Activated gamma-delta T cell treated with Interleukin-2 at 50 U/mL for 16 hours (primary cell): ENCODE measurements at places on chromosomes 13 and 19.
A peak's percentile ranks its signal among the peaks of the same experiment; 100 is the strongest.

DNA sequence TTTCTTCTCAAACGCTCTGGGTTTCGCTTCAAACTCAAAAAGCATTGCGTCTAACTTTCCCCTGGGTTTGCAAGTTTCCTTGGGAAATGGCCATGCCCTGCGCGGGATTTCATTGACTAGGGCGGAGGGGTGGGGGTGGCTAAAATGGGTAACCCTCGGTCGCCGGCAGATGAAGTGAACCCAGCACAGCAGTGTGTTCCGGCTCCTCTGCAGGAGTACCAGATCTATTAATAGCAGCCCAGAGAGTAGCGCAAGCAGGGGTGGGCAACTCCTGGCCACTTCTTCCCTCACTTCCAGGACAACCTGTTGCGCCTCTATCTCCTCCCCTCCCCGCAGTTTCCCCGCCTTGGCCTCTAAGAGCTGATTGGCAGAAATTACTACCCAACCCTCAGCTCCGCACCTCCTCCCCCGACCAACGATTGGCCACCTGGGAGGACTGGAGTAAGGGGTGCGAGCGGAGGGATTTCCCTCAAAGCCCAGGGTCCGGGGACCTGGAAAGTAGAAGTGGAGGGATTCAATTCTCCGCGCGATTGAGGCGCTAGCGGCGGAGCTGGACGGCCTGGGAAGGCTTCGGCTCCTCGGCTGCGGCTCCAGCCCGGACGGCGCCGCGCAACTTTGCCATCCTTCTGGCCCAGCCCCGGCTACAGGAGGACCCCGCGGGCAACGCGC, at the start of gene FREM2:
Gene FREM2, plus strand, starts transcription at position 501 of the 669 bp plus-strand sequence. CDS start 268 bp downstream, outside the sequence.
- no peak for DNase-seq

DNA sequence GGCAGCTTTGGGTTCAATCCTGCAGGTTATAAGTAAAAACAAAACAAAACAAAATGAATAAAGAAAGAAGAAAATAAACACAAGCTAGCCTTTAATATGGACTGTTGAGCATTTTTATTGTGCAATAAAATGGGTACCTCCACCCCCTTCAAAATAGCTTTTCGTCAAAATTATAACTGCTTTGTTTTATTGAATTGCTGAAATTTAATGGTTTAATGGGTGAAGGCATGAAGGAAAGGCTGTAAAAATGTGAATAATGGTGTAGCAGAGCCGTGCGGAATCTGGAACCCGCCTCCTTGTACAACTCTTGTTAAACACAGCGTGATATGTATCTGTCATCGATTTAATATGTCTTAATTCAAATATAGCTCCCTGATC, 2.2 kb upstream of the ZIC5 start:
- DNase-seq: no peak

- no peak for DNase-seq
These were observed 648.3 kb upstream of the ARGLU1 start for GRCh38 chr13:107216046-107216755.

- DNase-seq: no peak
These were observed 11.0 kb downstream of the SGTA start for GRCh38 chr19:2771786-2772674.

GRCh38 chr19:16830679-16831078, 1.5 kb downstream of the SIN3B start:
- no peak for DNase-seq

- DNase-seq: peak; percentile 86
These were observed at the start of gene PCID2 for GRCh38 chr13:113208421-113209335. Gene PCID2, minus strand, starts transcription at chr13:113208669. Its CDS starts 35 bp downstream, at chr13:113208634.

GRCh38 chr19:16222806-16223205, 25.1 kb downstream of the AP1M1 start:
- DNase-seq: no peak

- DNase-seq: no peak
These were observed 2.0 kb downstream of the ITPKC start for GRCh38 chr19:40718774-40719391.

GRCh38 chr13:74145249-74145975, 11.2 kb upstream of the KLF12 start:
- DNase-seq: no peak

- no peak for DNase-seq
These were observed 3.9 kb upstream of the CATSPERG start for GRCh38 chr19:38331728-38332127.

- DNase-seq: no peak
These were observed 520.4 kb downstream of the SLITRK6 start for GRCh38 chr13:85278851-85279250.

DNA sequence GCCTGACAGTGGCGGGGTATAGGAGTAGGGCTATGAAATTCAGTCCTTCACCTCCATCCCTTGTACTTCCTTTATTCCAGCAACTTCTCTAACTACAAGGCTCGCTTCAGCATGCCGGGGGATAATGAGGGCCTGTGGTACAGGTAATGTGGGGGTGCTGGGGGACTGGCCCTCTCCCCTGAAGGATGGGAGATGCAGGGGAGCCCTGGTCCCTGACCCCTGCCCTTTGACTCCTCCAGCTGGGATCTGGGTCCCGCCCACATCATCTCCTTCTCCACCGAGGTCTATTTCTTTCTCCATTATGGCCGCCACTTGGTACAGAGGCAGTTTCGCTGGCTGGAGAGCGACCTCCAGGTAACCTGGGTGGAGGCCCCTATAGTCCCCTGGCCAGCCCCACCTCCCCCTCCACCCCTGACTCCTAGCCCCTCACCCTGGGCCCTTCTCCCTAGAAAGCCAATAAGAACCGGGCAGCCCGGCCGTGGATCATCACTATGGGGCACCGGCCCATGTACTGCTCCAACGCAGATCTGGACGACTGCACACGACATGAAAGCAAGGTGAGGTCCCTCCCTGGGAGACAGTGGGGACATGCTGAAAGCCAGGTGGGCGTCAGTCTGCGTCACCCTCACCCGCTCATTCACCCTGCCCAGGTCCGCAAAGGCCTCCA, 16.5 kb downstream of the ACP7 start:
- no peak for DNase-seq

- no peak for DNase-seq
These were observed 135.3 kb upstream of the MCF2L start for GRCh38 chr13:112833551-112834257.

DNA sequence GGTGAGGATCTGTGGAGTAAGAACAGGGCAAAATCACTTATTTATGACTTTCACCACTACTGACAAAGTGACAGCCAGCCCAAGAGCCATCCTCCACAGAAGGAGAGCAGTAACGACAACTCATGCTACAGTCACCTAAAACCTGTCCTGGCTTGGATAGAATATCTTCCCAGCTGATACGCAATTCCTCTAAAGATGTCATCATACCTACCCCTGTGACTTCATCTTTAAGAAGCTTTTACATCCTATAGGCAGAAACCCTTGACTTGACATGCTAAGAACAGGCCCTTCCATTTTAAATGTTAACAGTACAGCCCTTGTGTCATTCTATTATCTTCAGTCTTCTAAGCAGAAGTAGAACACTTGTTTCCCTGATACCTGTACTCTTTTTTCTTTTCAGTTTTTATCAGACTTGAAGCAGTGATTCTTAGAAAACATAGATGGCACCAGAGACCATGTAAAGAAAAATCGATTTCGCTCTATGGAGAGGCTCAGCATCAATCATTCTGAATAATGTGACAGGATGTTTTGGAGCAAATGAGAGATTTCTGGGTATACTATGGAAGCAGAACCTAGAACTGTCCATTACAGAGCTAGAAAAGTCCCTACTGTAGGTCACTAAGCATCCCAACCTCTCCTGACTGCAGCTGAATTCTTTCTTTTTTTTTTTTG, 20.1 kb downstream of the STOML3 start:
- no peak for DNase-seq

DNA sequence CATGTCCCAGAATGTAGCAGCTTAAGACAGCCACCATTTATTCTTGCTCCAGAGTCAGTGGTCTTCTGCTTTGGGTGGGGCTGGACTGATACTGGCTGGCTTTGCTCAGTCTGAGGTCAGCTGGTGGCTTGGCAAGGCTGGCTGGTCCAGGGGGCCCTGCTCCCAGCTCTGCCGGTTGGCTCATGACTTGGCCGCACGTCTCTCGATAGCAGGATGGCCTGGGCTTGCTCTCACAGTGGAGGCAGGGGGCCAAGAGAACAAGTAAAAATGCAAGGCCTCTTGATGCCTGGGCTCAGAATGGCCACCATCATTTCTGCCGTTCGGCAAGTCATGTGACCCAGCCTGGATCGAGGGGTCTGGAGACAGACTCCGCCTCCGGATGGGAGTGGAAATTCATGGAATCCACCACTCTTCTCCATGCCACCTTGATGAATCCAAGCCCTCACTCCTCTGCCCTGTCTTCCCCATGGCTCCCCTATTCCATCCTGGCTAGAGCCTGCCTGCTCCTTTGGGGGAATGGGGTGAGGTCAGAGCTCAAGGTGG, 13.1 kb downstream of the ACTMAP start:
- DNase-seq: no peak
